T-helper 2 cell treated with Interferon-gamma antibody and Interleukin-4, amounts not matched to agents 5 μg/mL and 100 μg/mL, for 36 hours (primary cell): ENCODE measurements at places on chromosomes 13 and 19.

DNA sequence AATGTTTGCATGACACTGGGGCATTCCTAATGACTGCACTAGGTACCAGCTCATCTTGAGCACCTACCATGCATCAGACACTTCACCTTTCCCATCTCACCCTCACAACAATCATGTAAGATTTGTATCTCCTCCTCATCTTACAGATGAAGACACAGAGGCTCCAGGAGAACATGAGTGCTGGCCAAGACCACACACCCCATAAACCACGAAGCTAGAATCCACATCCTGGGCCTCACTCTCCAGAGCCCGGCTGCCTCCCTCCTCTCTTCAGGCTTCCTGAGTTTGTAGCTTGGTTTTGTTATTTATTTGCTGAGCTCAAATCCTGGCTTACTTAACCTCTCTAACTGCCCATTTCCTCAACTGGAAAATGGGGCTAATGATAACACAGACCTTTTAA is 25.9 kb downstream of the FAM216B start:
- H3K4me3 ChIP-seq = no peak overlapping the region
- peaks cover 5% of the 10 kb centered on the region for H3K4me1 ChIP-seq
- H3K27me3 ChIP-seq = peaks cover 12% of the 10 kb centered on the region
- DNase-seq = no peak
- no peak overlapping the region for H3K27ac ChIP-seq

DNA sequence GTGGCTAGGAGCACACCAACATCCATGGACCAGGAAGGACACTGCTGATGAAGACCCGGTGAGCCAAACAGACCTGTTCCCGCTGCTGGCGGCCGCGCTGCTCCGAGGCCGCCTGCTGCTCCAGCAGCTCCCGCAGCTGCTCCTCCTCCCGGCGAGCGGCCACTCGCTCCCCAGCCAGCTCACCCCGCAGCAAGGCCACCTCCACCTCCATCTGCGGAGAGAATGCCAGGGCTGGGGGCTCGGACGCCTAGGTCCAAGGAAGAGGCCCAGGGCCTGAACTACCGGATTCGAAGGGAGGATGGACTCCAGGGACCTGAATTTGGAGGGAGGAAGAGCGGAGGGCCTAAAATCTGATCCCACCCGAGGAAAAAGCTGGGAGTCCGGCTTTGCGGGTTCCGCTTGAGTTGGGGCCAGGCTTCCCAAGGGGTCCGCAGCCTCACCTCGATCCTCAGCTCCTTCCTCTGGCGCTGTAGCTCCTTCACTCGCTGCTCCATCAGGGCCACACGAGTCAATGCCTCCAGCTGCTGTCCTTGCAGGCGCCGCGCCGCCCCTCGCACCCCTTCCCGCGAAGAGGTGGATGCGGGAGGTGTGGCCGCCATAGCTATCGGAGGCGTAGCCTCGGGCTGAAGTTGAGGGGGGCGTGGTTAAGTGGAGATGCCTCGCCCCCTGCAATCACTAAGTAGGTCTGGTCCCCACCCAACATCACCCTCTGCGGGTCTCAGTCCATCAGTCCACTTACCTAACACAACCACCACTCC is 2.7 kb downstream of the PHLDB3 start:
- H3K27ac ChIP-seq = no peak overlapping the region
- no peak for DNase-seq
- no peaks in the 10 kb centered on the region for H3K27me3 ChIP-seq
- H3K4me3 ChIP-seq = no peak overlapping the region
- H3K36me3 ChIP-seq = peaks cover 18% of the 10 kb centered on the region
- peaks cover 27% of the 10 kb centered on the region for H3K4me1 ChIP-seq

- DNase-seq = no peak
- H3K27me3 ChIP-seq = no peaks in the 10 kb centered on the region
- no peak overlapping the region for H3K27ac ChIP-seq
- H3K36me3 ChIP-seq = no peaks in the 10 kb centered on the region
Observed at GRCh38 chr13:96730676-96731075, 263.6 kb downstream of the OXGR1 start.

GRCh38 chr19:2411709-2412108 is 15.7 kb downstream of the TIMM13 start:
- H3K36me3 ChIP-seq = no peaks in the 10 kb centered on the region
- no peak for DNase-seq
- no peaks in the 10 kb centered on the region for H3K27me3 ChIP-seq
- H3K27ac ChIP-seq = no peak overlapping the region

DNA sequence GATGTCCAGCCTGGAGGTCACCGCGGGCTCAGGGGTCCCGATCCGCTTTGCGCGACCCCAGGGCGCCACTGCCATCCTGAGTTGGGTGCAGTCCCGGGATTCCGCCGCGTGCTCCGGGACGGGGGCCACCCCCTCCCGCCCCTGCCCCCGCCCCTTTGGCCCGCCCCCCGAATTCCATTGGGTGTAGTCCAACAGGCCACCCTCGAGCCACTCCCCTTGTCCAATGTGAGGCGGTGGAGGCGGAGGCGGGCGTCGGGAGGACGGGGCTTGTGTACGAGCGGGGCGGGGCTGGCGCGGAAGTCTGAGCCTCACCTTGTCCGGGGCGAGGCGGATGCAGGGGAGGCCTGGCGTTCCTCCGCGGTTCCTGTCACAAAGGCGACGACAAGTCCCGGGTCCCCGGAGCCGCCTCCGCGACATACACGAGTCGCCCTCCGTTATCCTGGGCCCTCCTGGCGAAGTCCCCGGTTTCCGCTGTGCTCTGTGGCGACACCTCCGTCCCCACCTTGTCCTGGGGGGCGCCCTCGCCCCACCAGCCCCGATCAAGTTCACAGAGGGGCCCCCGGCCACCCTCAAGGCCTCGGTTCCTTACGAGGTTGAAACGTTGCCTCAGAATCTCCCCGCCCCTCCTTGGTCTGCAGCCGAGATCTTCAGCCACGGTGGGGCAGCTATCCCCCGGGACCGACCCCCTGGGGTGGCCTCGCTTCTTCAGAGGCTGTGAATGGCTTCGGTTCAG is 1.2 kb downstream of the LDLR start:
- DNase-seq = peak; percentile 97
- H3K27ac ChIP-seq = peak overlapping the region; percentile 99
- no peaks in the 10 kb centered on the region for H3K27me3 ChIP-seq
- H3K36me3 ChIP-seq = peaks cover 42% of the 10 kb centered on the region
- peaks cover 37% of the 10 kb centered on the region for H3K4me1 ChIP-seq
- H3K4me3 ChIP-seq = peak overlapping the region; percentile 98

GRCh38 chr13:22372261-22372660 is 701.4 kb downstream of the FGF9 start:
- no peaks in the 10 kb centered on the region for H3K27me3 ChIP-seq
- H3K4me3 ChIP-seq = no peak overlapping the region
- no peaks in the 10 kb centered on the region for H3K36me3 ChIP-seq
- DNase-seq = no peak

DNA sequence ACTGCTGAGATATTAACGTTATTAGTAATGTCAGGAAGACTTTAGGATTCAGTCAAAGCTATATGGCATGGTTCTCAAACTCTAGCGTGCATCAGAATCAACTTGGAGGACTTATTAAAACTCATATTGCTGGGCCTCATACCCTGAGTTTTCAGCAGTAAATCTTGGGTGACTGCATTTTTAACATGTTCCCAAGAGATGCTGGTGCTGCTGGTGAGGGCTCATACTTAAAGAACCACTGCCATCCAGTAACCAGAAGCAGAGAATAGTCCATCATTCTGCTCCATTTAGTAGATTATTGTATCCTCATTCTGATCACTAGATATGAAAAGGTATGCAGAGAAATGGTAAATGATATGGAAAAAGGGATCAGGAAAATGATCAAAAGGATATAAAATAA is 7.9 kb downstream of the GPR12 start:
- no peaks in the 10 kb centered on the region for H3K4me1 ChIP-seq
- no peak overlapping the region for H3K27ac ChIP-seq
- no peak for DNase-seq
- no peak overlapping the region for H3K4me3 ChIP-seq
- H3K36me3 ChIP-seq = no peaks in the 10 kb centered on the region
- H3K27me3 ChIP-seq = peaks cover 14% of the 10 kb centered on the region

- H3K27me3 ChIP-seq = peaks cover 4% of the 10 kb centered on the region
- H3K27ac ChIP-seq = no peak overlapping the region
- DNase-seq = no peak
Observed at GRCh38 chr13:100197591-100198365, 108.9 kb downstream of the PCCA start.

DNA sequence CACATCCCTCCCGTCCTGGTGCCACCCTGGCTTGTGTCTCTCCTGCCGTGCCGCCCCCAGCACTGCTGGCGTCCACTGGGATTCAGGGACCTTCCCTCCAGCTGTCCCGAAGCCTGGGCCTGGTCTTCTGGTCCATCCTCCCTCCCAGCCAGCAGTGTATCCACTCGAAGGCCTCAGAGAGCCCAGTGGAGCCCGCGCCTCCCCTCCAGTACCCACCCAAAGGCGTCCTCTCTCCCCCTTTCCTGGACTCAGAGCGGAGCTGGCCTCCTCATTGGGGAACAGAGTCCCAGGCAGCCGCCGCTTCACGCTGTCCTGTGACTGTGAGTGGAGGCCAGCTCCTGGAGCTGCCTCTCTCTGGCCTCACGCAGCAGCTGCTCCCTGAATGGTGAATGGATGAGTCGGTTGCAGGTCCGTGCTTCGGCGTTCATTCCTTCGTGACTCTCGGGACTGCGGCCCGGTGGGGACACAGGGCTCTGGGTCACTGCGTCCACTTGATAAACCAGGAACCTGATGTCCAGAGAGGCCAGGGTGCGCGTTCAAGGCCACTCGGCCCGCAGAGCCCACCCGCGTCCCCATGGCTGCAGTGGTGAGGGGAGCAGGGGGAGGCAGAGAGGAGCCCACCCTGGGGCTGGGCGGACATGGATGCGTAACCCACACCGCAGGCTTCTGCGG is 12.1 kb downstream of the ONECUT3 start:
- no peak overlapping the region for H3K4me3 ChIP-seq
- no peak for DNase-seq
- H3K36me3 ChIP-seq = no peaks in the 10 kb centered on the region
- no peak overlapping the region for H3K27ac ChIP-seq

DNA sequence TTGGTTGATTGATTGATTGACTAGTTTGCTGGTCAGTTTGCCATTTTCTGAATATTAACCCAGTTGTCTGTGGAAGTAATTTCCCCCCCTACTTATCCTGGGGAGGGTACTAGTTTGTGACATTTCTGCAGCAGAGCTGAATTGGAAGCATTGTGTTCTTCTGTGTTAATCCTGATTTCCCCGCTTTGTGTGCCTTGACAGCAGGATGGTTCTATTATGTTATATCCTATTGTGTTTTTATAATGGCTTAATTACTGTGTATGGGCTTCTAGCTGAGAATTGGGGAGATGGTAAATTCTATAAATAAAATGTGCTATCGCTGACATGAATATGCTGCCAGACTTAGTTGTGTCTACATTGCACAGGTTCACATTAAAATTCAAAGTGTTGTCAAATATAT is 499.7 kb downstream of the COG6 start:
- DNase-seq = no peak
- no peak overlapping the region for H3K4me3 ChIP-seq
- no peaks in the 10 kb centered on the region for H3K27me3 ChIP-seq
- peaks cover 1% of the 10 kb centered on the region for H3K4me1 ChIP-seq
- no peak overlapping the region for H3K27ac ChIP-seq

- peaks cover 2% of the 10 kb centered on the region for H3K27me3 ChIP-seq
- H3K4me1 ChIP-seq = peaks cover 26% of the 10 kb centered on the region
- H3K4me3 ChIP-seq = peak overlapping the region; percentile 87
- DNase-seq = no peak
Observed at GRCh38 chr19:16470541-16470910, 1.2 kb downstream of the EPS15L1 start.

DNA sequence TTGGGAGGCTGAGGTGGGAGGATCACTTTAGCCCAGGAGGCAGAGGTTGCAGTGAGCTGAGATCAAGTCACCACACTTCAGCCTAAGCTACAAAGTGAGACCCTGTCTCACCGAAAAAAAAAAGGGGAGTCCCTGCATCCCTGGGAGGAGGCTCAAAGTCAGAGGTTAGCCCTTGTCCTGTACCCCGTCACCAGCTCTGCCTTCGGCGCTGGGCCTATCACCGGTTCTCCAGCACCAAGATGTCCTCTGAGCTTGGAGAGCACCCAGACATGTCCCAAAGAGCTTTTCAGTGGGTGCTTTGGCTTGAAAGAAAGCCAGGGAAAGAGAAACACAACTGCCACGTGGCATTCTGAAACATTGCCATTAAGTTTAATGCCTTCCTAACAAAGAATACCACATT is 356.9 kb upstream of the TSHZ3 start:
- no peaks in the 10 kb centered on the region for H3K36me3 ChIP-seq
- no peaks in the 10 kb centered on the region for H3K4me1 ChIP-seq
- no peak for DNase-seq
- H3K27ac ChIP-seq = no peak overlapping the region
- no peaks in the 10 kb centered on the region for H3K27me3 ChIP-seq

GRCh38 chr13:94701313-94702180 is 10.8 kb downstream of the SOX21 start:
- H3K4me1 ChIP-seq = no peaks in the 10 kb centered on the region
- no peak for DNase-seq
- peaks cover 88% of the 10 kb centered on the region for H3K27me3 ChIP-seq
- no peak overlapping the region for H3K4me3 ChIP-seq
- peaks cover 3% of the 10 kb centered on the region for H3K36me3 ChIP-seq
- H3K27ac ChIP-seq = no peak overlapping the region

DNA sequence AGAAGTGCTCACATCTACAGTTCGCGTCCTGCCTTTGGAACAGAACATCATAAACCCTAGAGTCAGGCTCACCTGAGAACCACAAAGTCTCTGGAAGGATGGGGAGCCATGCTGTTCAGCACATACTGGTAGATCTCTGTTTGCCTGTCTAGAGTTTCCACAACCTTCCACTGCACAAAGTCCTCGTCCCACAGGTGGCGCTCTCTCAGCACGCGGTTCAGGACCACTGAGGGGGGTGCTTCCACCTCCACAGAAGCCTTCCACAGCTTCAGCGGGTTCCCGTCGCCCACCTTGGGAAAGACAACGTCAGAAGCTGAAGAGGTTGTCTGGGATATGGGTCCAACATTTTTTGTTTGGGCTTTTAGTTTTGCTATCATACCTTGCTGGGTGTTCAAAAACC is 93.6 kb downstream of the KL start:
- H3K4me1 ChIP-seq = no peaks in the 10 kb centered on the region
- H3K27me3 ChIP-seq = peaks cover 2% of the 10 kb centered on the region
- H3K4me3 ChIP-seq = no peak overlapping the region
- no peak overlapping the region for H3K27ac ChIP-seq
- H3K36me3 ChIP-seq = no peaks in the 10 kb centered on the region

DNA sequence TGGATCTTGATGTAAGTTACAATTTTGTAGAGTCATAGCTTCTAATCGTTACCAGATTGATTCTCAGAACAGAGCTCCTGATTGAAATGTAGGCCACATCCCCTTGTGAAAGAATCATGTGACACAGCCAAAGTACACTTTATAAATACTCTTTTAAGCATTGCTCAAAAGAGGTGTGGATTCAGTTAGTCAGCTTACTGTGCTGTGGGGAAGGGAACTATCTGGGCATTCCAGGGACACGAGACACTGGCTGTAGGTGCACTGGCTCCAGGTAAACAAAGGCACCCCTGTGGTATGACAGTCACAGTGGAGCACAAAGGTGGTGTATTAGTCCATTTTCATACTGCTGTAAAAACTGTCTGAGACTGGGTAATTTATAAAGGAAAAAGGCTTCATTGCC is 222.8 kb downstream of the LIG4 start:
- H3K4me1 ChIP-seq = no peaks in the 10 kb centered on the region
- no peak overlapping the region for H3K4me3 ChIP-seq
- H3K27ac ChIP-seq = no peak overlapping the region
- DNase-seq = no peak
- H3K27me3 ChIP-seq = no peaks in the 10 kb centered on the region

GRCh38 chr19:14416817-14417231 is 2.3 kb downstream of the DDX39A start:
- peak overlapping the region; percentile 89 for H3K27ac ChIP-seq
- H3K4me1 ChIP-seq = peaks cover 39% of the 10 kb centered on the region
- DNase-seq = no peak
- peaks cover 51% of the 10 kb centered on the region for H3K36me3 ChIP-seq

- no peak for DNase-seq
- no peaks in the 10 kb centered on the region for H3K27me3 ChIP-seq
- no peaks in the 10 kb centered on the region for H3K36me3 ChIP-seq
- no peak overlapping the region for H3K27ac ChIP-seq
- no peaks in the 10 kb centered on the region for H3K4me1 ChIP-seq
Observed at GRCh38 chr13:56720841-56721240, 419.9 kb upstream of the PRR20A start.
